ENCODE measurements at places on chromosomes 4 and X.

DNA sequence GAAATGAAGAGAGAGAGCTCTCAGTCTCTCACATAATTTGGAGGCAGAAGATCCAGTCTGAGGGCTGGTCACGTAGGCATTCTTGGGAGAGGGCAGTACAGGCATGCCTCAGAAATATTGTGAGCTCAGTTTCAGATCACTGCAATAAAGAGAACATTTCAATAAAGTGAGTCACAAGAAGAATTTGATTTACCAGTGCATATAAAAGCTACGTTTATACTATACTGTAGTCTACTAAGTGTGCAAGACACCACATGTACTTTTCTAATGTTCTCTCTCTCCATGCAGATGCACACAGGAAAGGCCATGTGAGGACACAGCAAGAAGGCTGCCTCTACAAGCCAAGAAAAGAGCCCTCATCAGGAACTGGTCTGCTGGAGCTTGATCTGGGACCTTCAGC is 583.5 kb upstream of the FAT1 start:
- DNase-seq, result no peak

DNA sequence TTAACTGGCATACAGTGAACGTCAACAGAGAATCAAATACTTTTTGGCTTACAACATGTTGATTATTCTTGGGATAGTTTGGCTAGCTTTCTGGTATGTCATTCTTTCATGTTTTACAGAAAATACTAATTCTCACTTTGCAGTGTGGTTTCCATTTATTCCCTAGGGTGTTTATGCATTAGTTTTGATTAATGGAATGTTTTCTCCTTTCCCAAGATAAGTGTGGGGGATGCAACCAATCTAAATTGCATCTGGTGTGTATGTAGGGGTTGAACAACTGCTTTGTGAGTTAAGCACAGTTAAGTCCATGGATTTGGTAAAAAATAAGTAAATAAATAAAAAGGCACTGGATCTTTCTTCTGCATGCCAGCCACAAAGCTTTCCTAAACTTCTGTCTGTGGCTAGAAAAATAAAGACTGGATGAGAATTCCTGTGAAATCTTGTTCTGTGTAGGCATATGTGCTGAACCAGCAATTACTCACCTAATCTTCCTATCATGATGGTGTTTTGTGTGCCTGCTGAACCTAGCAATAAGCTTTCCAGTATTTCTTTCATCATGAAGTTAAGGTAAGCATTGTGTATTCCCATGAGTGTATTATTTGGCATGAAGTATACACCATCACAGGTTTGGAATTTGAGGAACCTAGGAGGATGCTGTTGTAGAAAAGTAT is 50.6 kb upstream of the TENM3 start:
- no peak for DNase-seq

- DNase-seq, result no peak
Observed at GRCh38 chrX:63434206-63434605, 83.1 kb upstream of the SPIN4 start.

DNA sequence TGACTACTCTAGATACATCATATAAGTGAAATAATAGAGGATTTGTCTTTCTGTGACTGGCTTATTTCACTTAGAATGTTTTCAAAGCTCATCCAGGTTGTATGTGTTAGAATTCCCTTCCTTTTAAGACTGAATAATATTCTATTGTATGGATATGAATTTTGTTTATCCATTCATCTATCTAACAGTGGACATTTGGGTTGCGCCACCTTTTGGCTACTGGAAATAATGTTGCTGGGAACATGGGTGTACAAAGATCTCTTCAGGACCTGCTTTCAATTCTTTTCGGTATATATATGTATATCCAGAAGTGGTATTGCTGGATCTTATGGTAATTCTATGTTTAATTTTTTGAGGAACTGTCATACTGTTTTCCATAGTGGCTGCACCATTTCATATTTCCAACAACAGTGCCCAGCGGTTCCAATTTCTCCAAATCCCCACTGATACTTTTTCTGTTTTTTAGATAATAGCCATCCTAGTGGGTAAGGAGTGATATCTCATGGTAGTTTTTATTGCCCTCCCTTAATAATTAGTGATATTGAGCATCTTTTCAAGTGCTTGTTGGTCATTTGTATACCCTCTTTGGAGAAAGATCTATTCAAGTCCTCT is 3.4 kb upstream of the SCD5 start:
- DNase-seq, result no peak

GRCh38 chr4:187606581-187606980 is 389.0 kb upstream of the ZFP42 start:
- DNase-seq, result no peak

GRCh38 chrX:44785652-44786051 is 58.2 kb upstream of the DUSP21 start:
- DNase-seq, result no peak

- DNase-seq, result no peak
Observed at GRCh38 chr4:76386566-76387305, 34.2 kb downstream of the CCDC158 start.

DNA sequence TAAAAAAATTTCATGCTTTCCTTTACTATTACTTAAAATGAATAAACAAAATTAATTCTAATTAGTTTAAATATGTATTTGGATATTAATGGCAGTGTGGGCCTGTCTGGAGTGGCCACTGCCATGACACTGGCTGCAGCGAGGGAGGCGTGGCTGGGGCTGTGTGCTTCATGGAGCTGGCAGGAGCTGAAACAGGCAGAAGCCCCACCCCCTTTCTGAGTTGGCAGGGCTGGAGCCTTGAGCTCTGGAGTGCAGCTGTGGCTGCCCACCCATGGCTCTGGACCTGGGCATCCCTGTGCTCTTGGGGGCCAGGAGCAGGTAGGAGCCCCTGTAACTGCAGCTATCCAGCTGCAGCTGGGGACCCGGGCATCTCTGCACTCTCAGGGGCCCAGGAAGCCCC is 8.2 kb upstream of the HSD17B11 start:
- DNase-seq, result no peak

GRCh38 chr4:145203410-145203809 is 23.0 kb upstream of the OTUD4 start:
- DNase-seq, result no peak

- DNase-seq, result no peak
Observed at GRCh38 chr4:121824171-121824527, 466 bp upstream of the CCNA2 start.

DNA sequence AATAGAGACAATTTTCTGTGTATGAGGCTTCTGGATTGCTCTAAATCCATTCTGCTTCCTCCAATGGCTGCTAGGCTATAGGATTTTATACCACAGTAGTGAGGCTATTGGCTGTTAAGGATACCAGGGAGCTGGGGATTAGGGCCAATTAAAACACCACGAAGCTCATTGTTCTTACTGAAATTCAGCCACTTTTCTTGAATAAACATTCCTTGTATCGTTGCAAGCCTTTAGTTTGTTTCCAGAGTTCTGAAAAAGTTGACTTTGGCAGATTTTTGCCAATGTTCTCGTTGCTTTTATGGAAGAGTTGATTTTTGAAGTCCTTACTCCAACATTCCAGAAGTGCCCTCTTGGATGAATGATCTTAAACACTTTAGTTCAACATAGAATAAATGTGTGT is 238.4 kb upstream of the TEX13A start:
- no peak for DNase-seq

GRCh38 chrX:151536571-151536970 is 26.9 kb upstream of the PASD1 start:
- no peak for DNase-seq

- no peak for DNase-seq
Observed at GRCh38 chr4:162485486-162485885, 321.7 kb upstream of the FSTL5 start.

- peak; percentile 71 for DNase-seq
Observed at GRCh38 chr4:40550948-40551462, 78.7 kb downstream of the RBM47 start.

DNA sequence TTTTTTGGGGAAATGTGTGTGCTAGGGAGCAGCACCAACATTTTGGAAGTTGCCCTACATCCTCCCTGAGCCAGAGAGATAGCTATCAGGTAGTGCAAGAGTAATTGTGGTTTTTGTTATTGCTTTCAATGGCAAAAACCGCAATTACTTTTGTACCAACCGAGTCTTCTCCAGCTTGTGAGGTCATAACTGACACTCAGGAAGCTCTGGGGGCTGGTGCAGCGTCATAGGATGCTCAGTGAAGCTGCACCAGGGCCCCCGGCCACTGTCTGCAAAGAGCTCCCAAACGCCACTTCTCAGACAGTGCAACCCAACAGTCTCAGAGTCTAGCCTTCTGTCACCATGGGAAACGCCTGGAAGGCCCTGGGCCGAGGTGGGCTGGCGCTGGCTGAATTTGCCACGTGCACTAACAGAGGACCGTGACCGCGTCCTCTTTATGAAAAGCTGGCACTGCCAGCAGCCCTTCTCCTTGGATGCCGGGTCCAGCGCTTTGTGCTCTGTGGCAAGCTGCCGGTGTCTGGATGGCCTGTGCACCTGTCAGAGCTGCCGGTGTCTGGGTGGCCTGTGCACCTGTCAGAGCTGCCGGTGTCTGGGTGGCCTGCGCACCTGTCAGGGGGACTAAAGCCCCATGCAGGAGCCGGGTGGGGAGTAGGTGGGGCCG is 19.4 kb downstream of the SH3TC1 start:
- DNase-seq, result no peak

- no peak for DNase-seq
Observed at GRCh38 chrX:10156199-10157031, at the start of gene CLCN4. TSS of gene CLCN4 (plus strand) at chrX:10156975. CDS start at chrX:10185033, 28,058 bp downstream.

- DNase-seq, result no peak
Observed at GRCh38 chrX:122301491-122301890, 882.6 kb upstream of the GRIA3 start.

DNA sequence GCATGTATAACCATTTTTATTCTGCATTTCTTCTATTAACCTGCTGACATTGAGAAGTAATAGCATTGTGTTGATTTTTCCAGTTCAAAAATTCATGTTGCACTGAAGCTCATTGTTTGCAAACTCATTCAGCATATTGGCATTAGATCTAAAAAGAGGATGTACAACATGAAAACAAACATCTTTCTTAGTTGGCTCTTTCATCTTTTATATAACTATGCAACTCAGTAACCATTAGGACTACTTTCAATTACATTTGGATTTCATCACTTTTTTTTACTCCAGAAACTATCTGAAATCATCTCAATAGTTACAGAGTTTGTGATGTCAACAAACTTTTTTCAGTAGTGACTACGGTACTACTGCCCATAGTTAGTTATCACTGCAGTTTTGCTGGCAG is 346.0 kb upstream of the EPHA5 start:
- no peak for DNase-seq

DNA sequence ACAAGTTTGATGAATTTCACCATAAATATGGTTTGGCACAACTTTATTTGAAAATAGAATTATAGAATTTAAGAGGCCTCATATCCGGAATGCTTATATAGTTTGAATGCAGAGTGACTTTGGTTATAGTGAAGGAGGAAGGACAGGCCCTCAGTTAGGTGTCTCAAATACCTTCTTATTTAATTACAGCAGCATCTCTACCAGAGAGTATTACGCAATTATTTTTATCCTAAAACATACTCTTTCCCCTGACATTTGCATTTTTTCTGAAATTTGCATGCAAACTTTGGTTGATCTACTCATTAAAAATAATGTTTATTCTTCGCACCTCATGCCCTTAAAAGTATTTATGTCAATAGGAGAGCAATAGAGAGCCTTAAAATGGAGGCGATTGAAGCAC is 305.4 kb downstream of the PACRGL start:
- DNase-seq, result no peak

- no peak for DNase-seq
Observed at GRCh38 chrX:12970691-12971202, 4.2 kb upstream of the TMSB4X start.

- DNase-seq, result no peak
Observed at GRCh38 chrX:153800746-153801145, 6.3 kb downstream of the SSR4 start.

DNA sequence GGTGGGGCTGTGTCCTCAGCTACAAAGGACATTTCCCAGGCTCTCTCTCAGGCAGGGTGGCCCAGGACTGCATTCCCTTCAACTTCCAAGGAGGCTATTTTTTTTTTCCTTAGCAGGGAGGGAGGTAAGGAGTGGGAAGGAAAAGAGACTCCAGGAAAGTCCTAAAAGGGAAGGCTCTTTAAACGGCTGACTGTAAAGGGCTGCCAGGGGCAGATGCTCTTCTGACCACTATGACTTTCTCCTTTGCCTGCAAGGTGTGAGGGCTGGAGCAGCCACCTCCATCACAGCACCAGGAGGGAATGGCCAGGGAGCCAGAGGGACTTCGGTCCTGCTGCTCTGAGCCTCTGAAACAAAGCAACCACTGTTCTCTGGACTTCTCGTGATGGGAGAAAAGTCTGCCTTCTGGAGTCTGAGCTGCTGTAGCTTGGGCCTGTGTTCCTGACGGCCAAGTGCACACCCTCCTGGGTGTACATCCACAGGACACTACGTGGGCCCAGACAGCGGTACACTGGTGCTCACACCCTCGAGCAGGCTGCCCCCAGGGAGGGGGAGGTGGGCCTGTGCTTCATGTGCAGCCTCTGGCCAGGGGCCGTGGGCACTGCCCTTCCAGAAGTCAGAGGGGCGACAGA is 17.9 kb downstream of the NAT8L start:
- DNase-seq, result no peak
